Kidney glomerular epithelial cell (primary cell): ENCODE measurements at places on chromosomes 6 and 20.
A peak's percentile ranks its signal among the peaks of the same experiment; 100 is the strongest.

DNA sequence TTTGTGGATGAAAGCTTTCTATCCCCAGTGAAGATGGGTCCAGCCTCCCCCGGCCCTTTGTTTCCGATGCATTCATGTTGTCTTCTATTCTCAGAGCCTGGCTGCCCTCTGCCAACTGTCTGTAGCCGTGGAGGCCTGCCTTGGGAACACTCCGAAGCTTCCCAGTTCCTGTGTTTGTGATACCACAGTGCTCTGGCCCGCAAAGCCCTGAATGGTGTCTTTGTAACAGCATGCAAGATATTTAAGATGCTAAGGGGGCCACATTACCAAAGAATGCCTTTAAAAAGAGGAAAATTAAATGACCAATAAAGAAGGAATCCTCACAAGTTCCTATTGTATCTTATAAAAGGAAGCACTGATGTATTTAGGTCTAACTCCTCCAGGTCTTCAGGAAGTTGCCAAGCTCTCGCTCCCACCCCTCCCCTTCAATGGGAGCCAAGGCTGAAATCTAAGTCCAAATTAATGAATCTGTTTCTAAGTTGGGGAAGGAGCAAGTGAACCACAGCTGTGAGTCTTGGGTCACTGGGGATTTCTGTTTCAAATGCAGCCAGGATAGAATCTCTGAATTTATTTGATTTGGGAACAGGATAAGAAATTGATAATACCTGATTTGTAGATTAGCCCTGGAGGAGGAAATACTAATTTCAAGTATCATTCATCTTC is 596.1 kb downstream of the QKI start:
- no peak for DNase-seq

DNA sequence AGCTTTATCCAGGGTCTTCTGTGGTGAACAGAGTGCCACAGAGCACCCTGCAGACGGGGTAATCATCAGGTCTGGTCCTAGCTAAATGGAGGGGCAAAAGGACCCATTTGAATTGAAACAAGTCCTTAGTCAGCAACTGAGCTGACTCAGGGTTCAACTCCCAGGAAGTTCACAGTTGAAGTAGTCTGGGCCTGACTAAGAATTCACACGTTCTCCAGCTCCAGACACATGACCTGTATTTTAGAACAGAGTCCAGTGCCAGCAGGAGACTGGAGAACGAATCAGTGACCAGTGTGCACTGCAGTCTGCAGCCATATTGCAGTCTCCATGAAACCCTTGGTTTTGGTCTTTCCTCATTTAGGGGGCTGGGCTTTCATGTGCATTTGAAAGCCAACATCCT is 85.2 kb downstream of the ELOVL4 start:
- no peak for DNase-seq

GRCh38 chr20:19406381-19406780 is 193.9 kb downstream of the SLC24A3 start:
- no peak for DNase-seq

GRCh38 chr20:42370075-42370474 is 751.9 kb upstream of the CHD6 start:
- DNase-seq = no peak

GRCh38 chr20:6055161-6055783 is 1.4 kb upstream of the LRRN4 start:
- DNase-seq = peak; percentile 76
